Fibroblast of upper back skin (primary cell): ENCODE measurements at places on chromosomes 1 and 21.

DNA sequence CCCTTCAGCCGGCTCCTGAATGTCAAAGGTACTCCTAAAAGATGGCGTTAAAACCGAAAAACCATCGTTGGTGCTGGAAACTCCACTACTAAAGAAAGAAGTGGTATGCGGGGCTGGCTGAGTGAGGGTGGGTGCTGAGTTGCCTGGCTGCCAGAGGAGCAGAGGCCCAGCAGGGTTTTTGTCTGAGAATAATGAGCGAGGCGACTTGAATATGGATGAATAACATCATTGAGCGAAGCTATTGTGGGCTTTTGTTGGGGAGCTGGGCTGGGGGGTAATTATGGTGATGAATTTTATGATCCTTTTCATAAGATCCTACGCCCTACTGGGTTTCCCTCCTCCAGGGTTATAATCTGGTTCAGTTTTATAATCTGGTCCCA, 2.0 kb downstream of the PDPN start:
- DNase-seq, result no peak

- DNase-seq, result no peak
These were observed 20.0 kb upstream of the TTC34 start for GRCh38 chr1:2821373-2821955.

DNA sequence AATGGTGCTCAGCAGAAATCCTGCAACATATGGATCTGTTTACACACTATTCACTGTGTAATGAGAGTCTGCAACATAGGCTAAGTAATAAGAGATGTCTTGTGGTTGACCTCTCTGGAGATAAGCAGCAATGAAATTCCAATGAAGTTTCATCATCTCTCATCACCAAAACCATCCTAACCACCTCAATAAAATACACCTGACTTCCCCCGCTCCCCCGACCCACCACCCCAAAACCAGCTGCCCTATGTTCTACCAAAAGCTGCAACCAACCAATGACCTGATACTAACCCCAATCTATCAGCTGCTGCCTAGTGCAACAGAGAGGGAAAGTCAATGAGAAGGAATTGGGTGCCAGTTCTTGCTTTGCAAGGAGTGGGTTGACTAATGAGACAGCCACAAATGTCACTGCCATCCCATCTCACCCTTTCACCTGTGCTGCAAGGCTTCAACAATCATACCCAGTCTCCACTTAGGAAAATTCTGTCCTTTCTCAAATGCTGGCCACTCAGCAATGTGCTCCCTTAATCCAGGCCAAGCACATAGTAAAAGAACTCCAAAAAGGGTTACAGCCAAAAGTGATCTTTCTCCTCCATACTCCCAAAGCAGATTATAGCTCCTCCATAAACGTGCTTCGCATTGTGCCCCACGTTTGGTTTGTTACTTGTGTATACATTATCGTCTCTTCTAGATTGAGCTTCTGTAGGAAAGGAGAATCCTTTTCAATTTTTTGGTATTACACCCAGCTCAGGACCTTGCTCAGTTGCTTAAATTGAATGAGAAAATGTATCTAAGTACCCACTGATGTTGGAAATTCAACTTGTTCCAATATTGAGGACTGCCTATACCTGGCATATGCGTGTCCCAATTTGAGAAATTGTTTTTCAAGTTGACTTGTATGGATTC, 29.0 kb downstream of the MRPL39 start:
- peak; percentile 13 for DNase-seq

GRCh38 chr1:3468236-3469103, 14.0 kb downstream of the ARHGEF16 start:
- no peak for DNase-seq

GRCh38 chr1:192747301-192747700, 61.5 kb upstream of the RGS2 start:
- DNase-seq, result peak; percentile 83

DNA sequence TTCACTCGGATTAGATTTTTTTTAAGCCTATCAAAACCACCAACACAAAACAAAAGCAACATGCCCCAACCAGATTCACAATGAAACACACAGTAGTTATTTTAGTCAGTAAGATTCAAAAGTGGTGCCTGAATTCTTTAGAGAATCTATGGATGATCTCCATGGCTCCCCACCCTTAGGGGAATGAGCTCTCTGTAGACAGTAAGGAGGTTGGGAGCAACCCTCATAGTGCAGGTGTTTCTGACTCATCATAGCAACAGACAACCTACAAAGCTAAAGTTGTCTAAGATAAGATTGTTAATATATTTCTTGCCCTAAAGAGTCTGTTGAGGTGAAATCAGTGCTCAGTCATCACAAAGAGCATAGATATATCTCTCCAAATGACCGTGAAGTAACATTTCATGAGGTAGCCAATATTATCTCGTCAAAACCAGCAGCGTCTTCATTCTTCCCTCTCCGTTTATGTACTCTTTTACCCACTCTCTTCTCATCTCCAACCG, 78.3 kb downstream of the ADAMTS1 start:
- DNase-seq, result no peak

DNA sequence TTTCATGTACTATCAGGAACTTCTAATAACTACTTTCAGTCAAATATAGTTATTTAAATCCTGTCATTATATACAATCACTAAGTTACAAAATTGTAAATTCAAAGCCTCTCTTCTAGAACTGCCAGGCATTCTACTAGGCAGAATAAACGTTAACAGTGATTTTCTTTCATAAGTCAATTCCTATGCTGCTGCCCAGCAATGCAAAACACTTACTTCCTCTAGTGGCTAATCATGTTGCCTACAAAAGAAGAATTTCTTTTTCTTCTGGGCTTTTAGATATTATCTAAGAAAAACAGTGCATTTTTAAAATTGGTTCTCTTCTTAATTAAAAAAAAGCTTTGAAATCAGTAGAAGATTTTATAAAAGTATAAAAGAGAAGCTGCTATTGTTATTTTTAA, 509.8 kb upstream of the ADAMTS5 start:
- DNase-seq, result peak; percentile 54

DNA sequence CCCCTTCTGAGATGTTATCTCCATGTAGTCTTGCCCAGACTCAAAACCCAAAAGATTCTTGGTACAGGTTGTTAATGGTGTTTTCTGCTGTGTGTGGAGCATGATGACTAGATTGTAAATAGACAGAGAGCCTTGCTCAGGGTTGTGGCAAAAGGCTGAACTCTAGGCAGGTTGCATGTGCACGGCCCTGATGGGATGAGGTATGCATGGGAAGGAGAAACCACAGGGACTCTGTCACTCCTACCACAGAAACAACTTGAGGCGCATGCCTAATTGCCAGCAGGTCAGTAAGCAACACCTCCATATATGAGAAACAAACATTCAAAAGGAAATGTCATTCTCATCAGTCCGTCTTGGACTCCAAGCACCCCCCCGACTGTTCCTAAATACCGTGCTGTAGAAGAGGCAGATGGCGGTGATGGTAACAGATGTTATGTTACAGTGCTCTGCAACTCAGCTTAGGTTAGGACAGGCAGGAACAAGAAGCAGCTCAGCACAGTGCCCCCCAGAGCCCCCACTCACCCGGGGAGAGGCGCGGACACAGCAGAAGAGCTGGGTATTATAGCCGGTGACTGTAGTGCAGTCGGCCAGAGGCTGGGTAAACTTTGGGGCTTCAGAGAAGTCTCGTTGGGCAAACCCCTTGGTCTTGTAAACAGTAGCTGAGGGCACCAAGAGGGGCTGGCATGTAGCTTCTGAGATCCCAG, 10.9 kb downstream of the MYBPHL start:
- DNase-seq, result no peak

DNA sequence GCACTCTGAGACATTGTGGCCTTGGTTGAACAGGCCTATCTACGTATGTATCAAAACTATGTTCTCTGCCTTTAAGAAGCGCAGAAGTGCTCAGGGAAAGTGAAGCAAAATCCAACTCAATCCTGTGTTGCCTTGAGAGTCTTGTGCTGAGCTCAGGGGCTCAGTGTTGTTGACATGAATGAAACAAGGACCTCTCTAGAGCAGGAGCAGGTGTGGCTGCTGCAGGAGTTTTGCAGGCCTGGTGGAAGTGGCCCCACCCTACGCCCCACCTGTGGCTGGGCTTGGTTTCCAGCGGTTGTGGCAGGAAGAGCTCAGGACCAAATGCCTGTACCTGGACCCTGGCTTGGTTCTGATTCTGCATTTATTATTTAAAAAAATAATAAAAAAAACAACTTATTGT, 20.9 kb downstream of the CA6 start:
- no peak for DNase-seq

DNA sequence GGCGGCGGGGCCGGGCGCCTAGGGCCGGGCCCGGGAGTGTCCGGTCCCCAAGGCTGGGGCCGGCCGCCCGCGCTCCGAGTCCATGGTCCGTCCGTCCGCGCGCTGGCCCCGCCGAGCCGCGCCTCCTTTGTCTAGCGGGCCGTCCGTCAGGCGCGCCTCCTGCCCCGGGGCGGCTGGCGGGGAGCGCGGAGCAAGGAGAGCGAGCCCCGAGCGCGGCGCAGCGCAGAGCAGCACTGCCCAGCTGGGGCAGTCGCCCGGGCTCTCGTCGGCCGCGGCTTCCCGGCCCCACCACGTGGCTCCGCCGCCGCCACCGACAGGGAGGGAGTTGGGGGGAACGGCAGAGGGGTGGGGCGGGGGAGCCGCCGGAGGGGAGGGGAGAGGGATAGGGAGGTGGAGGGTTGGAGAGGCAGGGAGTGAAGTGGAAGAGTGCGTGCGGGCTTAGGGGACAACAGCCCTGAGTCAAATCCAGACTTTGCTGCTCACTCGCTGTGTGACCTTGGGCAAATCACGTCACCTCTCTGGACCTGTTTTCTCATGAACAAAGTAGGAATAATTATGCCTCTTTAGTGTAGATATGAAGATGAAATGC, at the start of gene NKAIN1:
NKAIN1 (minus strand) TSS at position 235 of the 589 bp plus-strand sequence. CDS start 340 bp downstream, outside the sequence.
- peak; percentile 7 for DNase-seq
